ENCODE measurements at places on chromosomes 16 and 17.
A peak's percentile ranks its signal among the peaks of the same experiment; 100 is the strongest.

GRCh38 chr16:14345512-14346115 is 274.5 kb downstream of the MRTFB start:
- peak; percentile 22 for DNase-seq

GRCh38 chr16:63066552-63066951 is 1030.3 kb upstream of the CDH8 start:
- DNase-seq, result no peak

DNA sequence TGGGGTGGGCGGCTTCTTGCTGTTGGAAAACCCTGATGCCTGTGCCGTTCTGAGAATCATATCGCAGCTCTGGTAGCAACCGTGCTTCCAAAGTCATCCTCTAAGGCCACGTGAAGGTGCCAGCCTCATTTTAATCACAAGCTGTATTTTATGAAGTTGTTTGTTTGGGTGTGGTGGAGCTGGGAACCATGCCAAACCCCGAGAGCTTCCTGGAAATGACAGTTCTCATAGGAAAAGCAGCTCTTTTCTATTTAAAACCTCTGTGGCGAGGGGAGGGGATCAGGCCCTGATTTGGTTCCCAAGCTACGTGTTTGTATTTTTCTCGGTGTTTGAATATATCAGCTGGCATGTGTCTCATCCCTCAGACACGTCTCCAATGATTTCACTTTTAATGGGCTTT is 21.7 kb downstream of the KNOP1 start:
- DNase-seq, result no peak

GRCh38 chr17:15649861-15650421 is 30.4 kb upstream of the FBXW10B start:
- DNase-seq, result no peak

DNA sequence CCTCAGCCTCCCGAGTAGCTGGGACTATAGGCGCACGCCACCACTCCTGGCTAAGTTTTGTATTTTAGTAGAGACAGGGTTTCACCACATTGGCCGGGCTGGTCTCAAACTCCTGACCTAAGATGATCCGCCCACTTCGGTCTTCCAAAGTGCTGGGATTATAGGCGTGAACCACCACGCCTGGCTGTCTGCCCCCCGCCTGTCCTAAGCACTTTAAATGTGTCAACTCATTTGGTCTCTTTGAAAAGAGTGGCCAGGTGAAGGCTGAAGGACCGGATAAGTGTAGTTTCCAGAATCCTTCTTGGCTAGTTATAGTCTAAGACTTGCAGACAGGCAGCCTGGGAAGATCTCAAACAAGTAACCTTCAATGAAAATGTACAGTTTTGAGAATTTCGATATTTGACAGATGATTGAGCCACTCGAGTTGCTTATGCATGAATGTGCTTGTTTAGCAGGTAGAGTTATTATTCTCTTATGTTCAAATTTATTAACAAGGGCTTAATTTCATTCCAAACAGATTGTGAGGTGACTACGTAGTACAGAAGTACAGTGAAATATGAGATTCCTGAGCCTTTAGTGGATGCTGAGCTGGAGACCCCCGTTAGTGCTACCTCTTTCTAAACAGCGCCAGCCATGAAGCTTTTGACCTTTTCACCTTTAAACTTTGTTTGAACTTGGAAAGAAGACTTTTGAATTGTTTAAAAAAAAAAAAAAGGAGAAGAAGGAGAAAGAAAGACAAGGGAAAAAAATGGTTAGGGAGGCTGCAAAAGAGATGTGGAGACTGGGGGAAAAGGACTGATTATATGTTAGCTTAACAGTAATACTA is 164.4 kb upstream of the TBX2 start:
- no peak for DNase-seq

DNA sequence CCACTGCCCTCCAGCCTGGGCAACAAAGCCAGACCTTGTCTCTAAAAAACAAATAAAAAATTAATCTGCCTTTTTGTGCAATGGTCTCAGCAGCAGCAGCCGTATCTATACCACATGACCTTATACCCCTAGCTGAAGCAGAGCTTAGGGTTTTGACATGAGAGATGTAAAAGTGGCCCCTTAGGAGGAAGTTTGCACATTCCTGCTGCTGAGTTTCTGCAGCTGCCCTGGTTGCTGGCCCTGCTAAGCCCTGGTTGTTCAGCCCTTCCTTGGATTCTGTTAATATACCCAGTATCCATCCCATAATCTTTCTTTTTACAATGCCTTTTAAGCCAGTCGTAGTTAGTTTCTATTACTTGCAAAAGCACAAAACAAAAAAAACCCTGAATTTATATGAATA is 33.0 kb upstream of the PRKCB start:
- peak; percentile 45 for DNase-seq

- DNase-seq, result no peak
Observed at GRCh38 chr17:64009571-64010402, 10.6 kb downstream of the ICAM2 start.

- no peak for DNase-seq
Observed at GRCh38 chr16:17076092-17076754, 394.5 kb downstream of the XYLT1 start.

DNA sequence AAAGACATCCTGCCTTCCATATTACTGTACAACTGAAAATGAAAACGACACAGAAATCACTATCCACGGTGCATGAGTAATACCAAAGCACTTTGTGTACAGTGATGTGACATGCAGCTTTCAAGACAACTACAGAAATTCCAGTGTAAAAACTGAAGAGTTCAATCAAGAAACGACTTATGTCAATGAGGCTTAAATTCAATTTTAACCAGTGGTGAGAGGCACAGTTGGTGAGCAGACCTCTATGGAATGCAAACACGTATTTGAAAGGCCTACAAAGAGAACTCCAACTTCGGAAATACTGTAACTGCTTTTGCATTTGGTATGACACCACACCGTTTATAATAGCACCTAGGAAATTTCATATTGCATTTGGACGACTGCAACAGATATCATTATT is 87.6 kb downstream of the USP31 start:
- DNase-seq, result no peak

GRCh38 chr16:86072328-86073102 is 173.6 kb downstream of the IRF8 start:
- DNase-seq, result peak; percentile 78

DNA sequence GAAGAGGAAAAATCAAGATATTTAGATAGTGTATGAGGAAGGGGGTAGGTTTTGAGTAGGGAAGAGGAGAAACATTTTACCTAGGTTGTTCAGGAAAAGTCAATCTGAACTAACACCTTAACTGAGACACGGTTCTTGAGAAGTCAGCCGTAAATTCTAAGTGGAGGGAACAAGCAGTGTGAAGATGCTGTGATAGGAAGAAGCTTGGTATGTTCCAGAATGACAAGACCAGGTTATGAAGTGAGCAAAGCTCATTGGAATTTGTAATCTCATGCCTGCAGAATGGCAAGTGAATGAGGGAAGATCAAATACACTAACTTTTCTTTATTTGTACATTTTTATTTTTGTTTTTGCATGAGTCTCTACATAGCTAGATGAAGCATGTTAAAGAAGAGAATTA is 307.6 kb downstream of the ZFHX3 start:
- DNase-seq, result no peak

DNA sequence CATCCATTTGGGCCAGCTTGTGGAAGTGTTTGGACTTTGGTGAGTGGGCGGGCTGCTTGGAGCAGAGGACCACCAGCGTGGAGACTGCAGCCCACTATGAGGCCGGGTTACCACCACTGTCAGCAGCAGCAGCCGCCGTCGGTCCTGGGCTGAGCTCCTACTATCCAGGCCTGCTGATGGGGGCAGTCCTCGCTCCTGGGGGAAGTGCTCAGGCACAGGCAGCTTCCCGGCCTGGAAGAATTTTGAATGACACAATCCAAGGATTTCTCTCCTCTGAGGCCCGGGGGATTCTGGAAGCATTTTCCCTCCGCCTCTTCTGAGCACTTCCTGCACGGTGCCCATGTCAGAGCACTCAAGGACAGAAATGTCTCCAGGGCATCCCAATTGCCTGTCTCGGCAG is 5.3 kb upstream of the NOD2 start:
- DNase-seq, result no peak

GRCh38 chr16:50902457-50902856 is 160.6 kb downstream of the CYLD start:
- DNase-seq, result peak; percentile 40

- no peak for DNase-seq
Observed at GRCh38 chr17:10060526-10060925, 137.9 kb downstream of the GAS7 start.

DNA sequence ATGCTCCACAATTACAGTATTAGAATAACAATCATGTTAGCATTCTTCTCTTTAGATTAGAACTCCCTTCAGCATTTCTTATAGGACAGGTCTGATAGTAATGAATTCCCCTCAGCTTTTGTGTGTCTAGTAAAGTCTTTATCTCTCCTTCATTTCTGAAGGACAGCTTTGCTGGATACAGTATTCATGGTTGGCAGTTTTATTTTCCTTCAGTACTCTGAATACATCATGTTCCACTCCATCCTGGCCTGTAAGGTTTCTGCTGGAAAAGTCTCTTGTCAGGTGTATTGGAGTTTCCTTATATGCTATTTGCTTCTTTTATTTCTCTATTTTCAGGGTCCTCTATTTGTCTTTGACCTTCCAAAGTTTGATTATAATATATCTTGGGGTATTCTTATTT is 4.0 kb upstream of the ABCA10 start:
- DNase-seq, result no peak

DNA sequence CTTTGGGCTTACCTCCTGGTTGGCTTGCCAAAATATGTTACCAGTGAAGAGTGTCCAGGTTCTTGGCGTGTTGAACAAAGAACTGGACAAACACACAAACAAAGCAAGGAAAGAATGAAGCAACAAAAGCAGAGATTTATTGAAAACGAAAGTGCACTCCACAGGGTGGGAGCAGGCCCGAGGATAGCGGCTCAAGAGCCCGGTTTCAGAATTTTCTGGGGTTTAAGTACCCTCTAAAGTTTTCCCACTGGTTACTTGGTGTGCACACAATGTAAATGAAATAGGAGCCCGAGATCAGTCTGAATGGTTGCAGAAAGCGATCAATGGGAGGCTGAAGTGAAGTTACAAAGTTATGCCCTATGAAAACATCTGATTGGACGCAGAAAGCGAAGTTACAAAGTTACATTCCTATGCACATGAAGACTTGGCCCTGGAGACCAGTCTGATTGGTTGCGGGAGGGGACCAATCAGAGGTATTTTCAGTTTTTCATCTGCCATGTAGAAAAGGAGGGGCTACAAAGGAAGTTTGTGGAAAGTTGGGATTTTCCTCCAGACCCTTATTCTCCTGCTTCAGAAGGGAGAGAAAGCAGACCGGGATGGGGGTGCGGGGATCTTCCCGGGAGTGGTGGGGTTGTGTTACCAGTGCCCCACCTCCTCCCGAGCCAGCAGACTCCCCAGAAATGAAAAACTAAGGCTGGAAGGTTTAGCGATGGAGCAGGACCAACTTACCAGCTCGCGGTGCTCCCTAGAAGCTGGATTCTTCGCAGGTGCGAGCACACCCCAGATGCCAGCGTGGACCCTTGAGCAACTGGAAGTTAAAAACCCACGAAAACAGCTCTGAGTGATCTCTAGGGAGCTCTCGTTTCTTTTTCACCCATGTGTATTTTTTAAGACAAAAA is at the start of gene SLFN12:
SLFN12 (minus strand) TSS at position 325 of the 899 bp plus-strand sequence. CDS start 9,472 bp downstream, outside the sequence.
- peak; percentile 89 for DNase-seq

DNA sequence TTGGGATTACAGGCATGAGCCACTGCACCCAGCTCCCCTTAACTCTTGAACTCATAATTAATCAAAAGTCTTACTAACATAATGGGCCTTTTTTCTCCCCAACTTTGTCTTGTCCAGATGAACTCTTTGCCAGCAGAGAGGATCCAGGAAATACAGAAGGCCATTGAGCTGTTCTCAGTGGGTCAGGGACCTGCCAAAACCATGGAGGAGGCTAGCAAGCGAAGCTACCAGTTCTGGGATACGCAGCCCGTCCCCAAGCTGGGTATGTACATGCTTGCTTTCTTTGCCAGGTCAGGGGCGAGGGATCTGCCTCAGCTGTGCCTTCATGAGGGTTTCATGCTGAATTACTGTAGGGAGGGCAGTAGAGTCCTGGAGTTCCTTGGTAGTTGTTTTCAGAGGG is 25.3 kb downstream of the NMT1 start:
- no peak for DNase-seq

- no peak for DNase-seq
Observed at GRCh38 chr17:14228903-14229302, 7.8 kb downstream of the CDRT15 start.

DNA sequence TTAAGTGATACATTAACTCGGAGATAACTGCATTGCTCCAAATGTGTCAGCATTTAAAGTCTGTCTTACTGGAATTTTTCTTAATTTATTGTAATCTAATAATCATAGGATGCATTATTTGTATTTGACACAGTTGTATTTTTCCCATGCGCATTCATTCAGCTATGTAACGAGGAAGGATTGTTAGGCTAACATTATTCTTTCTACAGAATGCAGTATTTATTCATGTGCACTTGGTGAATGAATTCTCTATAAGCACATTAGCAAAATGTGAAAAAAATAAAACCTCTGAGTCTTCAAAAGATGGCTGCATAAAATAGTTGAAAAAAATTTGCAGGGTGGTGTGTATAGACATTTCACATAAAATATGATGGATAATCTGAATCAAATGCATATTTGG is 168.6 kb downstream of the CNTNAP4 start:
- DNase-seq, result no peak

DNA sequence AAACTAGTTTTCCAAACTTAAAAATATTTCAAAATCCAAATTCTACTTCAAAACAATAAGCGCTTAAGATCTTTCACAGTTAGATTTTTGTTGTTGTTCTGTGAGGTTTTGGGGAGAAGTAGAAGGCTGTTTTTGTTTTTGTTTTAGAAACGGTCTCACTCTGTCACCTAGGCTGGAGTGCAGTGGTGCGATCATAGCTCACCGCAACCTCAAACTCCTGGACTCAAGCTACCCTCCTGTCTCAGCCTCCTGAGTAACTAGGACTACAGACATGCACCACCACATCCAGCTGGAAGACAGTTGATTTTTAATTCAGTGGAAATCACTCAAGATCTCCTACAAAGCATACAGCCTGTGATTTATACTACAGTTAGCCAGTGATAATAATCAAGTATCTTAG is 2.7 kb downstream of the SHCBP1 start:
- DNase-seq, result no peak

- DNase-seq, result peak; percentile 54
Observed at GRCh38 chr17:58665946-58666857, 25.6 kb downstream of the TEX14 start.

- no peak for DNase-seq
Observed at GRCh38 chr17:15462976-15463772, 4.2 kb downstream of the CDRT4 start.

- DNase-seq, result no peak
Observed at GRCh38 chr16:52497067-52497816, 49.7 kb downstream of the TOX3 start.

GRCh38 chr16:46743232-46743719 is 4.9 kb downstream of the MYLK3 start:
- peak; percentile 73 for DNase-seq

GRCh38 chr16:21101631-21102420 is 48.8 kb downstream of the DNAH3 start:
- peak; percentile 42 for DNase-seq

DNA sequence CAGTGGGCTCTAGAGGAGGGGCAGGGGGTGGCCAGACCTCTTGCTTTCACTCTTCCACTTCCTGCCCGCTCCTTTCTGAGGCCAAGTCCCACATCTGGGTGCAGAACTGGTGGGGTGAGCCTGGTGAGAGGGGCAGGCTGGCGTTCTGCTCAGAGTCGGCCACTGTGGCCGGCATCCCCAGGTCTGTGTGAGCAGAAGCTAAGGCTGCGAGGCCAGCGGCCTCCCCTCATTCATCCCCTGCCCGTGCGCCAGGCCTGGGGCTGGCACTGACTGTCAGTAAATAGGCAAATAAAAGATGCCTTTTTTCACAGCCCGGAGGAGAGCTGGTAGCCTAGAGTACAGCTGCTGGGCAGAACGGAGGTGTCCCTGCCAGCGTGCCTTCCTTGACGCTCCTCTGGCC is 1.2 kb downstream of the DEF8 start:
- DNase-seq, result no peak
